ENCODE measurements at places on chromosomes 13 and 19. TPM values are rescaled to one million over a fixed set of nuclear protein-coding genes. Genes with fewer than 3 reads are reported as not detected.

Gene ZNF480
- total RNA-seq, result 9.2 TPM

Gene OR10H1
- total RNA-seq, result not detected

Gene NRTN
- total RNA-seq, result 0.30 TPM

Gene GIPR
- total RNA-seq, result not detected

Gene FUT2
- not detected for total RNA-seq

Gene PCSK4
- 1.2 TPM for total RNA-seq

Gene ZNF829
- 1.3 TPM for total RNA-seq

Gene HCST
- total RNA-seq, result not detected

Gene WDR62
- 13.4 TPM for total RNA-seq

Gene PIK3R2
- total RNA-seq, result 15.2 TPM

Gene ZNF491
- total RNA-seq, result 0.85 TPM

Gene TCF3
- 197 TPM for total RNA-seq

Gene NLRP12
- 0.58 TPM for total RNA-seq

Gene UBE2L5
- not detected for total RNA-seq

Gene BORCS8
- total RNA-seq, result 45.8 TPM

Gene CEBPA
- not detected for total RNA-seq

Gene KXD1
- total RNA-seq, result 134 TPM
